Left renal cortex interstitium (tissue), 4 donors: ENCODE measurements at places on chromosomes 11 and 22. TPM values are rescaled to one million over a fixed set of nuclear protein-coding genes. Genes with fewer than 3 reads are reported as not detected.

- DNase-seq, result no peak
Observed at GRCh38 chr11:128298271-128298670, 289.1 kb downstream of the ETS1 start.

GRCh38 chr11:61012737-61013215 is 41.3 kb downstream of the CD6 start:
- DNase-seq, result no peak

The BATF2 gene
- 2.8 TPM for polyA plus RNA-seq

DNA sequence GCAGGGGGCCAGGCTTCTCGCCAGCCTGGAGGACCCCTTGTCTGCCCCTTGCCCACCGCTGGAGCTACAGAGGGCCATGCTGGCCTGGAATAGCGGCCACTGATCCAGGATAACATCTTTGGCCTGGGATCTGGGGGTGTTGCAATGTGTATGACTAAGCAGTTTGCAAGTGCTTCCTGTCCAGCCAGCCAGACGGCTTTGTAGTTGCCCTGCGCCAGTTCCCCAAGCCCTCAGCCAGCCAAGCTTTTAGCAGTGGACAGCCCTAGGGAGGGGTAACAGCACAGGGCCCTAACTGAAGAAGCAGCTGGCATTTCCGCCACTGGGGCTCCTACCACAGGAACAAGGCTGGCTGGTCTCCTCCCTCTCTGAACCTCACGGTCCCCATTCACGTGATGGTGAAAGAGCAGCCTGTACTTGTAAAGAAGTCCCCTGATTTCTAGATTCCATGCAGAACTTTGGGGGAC is 32.1 kb downstream of the UQCR10 start:
- DNase-seq, result no peak

The ASCL3 gene
- 0.25 TPM for polyA plus RNA-seq
